ENCODE measurements at places on chromosomes 1 and 21.
A peak's percentile ranks its signal among the peaks of the same experiment; 100 is the strongest.

DNA sequence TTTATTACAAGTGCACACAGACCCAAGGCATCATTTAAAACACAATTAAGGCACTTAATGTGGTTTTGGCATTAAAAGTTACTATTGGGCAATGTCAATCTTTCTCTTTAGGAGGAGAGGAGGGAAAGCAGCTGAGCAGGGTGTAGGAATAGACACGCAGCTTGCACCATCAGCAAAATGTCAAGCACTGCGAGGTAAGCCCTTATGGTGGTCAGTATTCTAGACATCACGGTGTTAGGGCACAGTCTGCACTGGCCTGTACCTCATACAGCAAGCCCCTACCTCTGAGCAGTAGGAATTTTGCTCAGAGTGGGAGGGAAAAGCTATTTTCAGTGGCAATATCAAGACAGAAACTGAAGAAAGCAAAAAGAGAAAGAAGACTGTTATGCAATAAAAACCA is 62.0 kb upstream of the ESRRG start:
- no peaks in the 10 kb centered on the region for H3K4me1 ChIP-seq
- DNase-seq = no peak
- H3K36me3 ChIP-seq = no peaks in the 10 kb centered on the region
- H3K4me3 ChIP-seq = no peak overlapping the region
- H3K27me3 ChIP-seq = peaks cover 5% of the 10 kb centered on the region
- H3K27ac ChIP-seq = no peak overlapping the region

DNA sequence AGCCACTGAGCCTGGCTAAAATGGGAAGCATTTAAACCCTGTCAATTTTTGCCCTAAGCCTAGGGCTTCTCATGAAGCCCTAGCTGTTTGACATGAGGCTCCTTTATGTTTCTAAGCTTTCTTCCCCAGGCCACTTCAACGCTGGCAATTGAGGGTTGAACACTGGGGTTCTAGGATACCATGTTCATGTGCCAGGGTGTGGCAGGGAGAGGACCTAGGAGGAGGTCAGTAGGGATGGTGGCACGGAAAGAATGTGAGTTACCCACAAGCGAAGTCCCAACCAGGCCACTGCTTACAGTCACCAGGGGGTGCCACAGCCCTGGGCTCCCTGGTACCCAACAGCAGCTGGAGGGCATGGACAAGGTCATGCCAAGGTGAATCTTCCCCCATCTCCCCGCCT is 90.8 kb upstream of the AJAP1 start:
- no peak for DNase-seq
- no peak overlapping the region for H3K27ac ChIP-seq
- peaks cover 43% of the 10 kb centered on the region for H3K27me3 ChIP-seq

GRCh38 chr1:11157867-11158266 is 31.3 kb upstream of the ANGPTL7 start:
- DNase-seq = no peak
- H3K27me3 ChIP-seq = no peaks in the 10 kb centered on the region
- H3K4me3 ChIP-seq = no peak overlapping the region
- no peak overlapping the region for H3K27ac ChIP-seq

DNA sequence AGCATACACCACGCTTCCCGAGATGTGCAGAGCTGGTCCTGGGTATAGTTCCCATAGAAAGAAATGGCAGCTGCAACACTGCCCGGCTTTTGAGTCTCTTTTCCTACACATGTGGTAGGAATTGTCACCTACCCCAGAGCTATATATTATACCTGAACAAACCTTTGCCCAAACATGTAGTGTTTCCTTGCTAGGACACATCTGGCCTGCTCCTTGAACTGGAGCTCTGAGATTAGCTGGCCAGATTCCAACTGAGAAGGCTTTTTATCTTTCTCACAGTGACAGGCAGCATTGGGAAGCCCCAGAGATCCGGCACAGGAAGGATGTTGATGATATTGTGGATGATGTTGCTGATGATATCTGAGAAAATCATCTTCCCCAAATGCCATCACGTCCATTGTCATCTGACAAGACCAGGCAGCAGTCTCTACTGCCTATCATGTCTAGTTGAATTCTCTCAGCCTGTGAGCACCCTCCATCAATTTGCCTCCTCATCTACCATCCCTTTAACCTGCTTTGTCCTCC is 115.0 kb upstream of the SMYD2 start:
- H3K27ac ChIP-seq = no peak overlapping the region
- no peaks in the 10 kb centered on the region for H3K4me1 ChIP-seq
- no peaks in the 10 kb centered on the region for H3K36me3 ChIP-seq
- no peak for DNase-seq
- H3K27me3 ChIP-seq = peaks cover 17% of the 10 kb centered on the region

DNA sequence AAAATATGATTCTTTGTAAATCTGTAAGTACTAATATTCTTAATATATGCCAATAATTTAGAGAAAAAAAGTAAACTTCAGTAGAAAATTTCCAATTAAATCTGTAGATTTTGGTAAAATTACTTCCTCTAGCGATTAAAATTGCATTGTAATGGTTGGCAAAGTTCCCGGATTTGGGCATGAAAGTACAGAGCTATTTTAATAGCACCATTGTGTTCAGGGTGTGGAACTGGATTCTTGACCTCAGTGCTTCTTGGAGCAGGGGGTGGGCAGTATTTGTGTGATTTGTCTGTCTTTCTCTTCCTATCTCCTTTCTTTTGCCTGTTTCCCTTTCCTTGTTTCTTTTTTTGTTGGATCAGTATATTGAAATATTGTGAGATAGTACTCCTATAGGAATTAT is 72.1 kb downstream of the DNM3 start:
- H3K36me3 ChIP-seq = no peaks in the 10 kb centered on the region
- no peak for DNase-seq
- peak overlapping the region; percentile 80 for H3K27ac ChIP-seq
- no peaks in the 10 kb centered on the region for H3K27me3 ChIP-seq
- peaks cover 3% of the 10 kb centered on the region for H3K4me1 ChIP-seq

GRCh38 chr1:171645553-171646248 is 6.8 kb downstream of the MYOC start:
- peaks cover 1% of the 10 kb centered on the region for H3K27me3 ChIP-seq
- no peak for DNase-seq
- peaks cover 21% of the 10 kb centered on the region for H3K4me1 ChIP-seq
- no peak overlapping the region for H3K4me3 ChIP-seq
- no peaks in the 10 kb centered on the region for H3K36me3 ChIP-seq
- H3K27ac ChIP-seq = peak overlapping the region; percentile 75

DNA sequence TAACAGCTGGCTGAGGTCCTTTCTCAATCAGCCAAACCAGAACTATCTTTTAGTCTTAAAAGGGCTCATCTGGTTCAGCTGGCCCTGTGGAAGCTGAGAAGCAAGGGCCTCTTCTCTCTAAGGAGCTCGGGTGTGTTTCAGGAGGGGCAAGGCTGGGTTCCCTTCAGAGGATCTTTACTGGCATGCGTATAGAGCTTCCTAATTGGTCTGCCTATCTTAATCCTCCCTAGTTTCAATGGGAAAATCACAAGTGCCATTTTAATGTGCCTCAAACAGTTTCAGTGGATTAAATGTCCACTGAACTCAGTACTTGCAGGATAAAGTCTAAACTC is 81.5 kb upstream of the LBR start:
- no peak overlapping the region for H3K4me3 ChIP-seq
- no peak overlapping the region for H3K27ac ChIP-seq
- no peak for DNase-seq
- peaks cover 4% of the 10 kb centered on the region for H3K4me1 ChIP-seq

DNA sequence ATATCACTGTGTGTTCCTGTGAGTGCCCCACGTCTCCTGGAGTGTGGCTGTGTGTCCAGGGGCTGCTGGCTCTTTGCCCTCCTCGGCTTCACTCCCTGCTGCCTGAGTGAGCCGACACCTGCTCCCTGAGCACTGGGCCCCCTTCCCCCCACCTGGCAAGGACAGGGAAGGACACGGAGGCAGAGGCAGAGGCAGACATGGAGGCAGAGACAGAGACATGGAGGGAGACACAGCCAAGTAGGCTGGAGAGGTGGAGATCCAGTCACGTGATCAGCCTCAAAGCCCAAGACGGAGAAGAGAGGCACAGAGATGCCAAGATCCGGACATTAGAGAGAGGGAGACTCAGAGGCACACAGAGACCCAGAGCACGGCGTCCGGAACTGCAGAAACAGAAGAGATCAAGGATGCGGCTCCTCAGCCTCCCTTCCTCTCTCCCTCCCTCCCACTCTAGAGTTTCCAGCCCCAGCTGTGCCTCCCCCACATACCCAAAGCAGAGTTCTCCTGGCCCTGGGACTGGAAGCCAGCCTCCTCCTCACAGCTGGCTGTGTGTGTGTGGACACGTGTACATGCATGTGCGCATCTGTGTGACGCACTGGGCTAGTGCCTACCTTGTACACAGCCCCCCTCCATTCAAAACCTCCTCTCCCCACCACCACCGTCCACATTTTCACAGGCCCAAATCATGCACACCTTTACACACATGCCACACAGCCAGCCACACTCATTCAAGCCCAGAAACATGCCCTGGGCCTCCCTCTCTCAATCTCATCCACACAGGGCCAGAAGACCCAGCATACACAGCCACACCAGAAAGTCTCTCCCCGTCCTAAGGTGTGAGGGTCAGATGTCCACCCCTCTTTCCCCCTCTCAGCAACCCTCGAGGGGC is 39.1 kb upstream of the WASF2 start:
- H3K4me3 ChIP-seq = peak overlapping the region; percentile 75
- peaks cover 46% of the 10 kb centered on the region for H3K4me1 ChIP-seq
- peak; percentile 55 for DNase-seq
- H3K27ac ChIP-seq = peak overlapping the region; percentile 99
- H3K36me3 ChIP-seq = peaks cover 17% of the 10 kb centered on the region

DNA sequence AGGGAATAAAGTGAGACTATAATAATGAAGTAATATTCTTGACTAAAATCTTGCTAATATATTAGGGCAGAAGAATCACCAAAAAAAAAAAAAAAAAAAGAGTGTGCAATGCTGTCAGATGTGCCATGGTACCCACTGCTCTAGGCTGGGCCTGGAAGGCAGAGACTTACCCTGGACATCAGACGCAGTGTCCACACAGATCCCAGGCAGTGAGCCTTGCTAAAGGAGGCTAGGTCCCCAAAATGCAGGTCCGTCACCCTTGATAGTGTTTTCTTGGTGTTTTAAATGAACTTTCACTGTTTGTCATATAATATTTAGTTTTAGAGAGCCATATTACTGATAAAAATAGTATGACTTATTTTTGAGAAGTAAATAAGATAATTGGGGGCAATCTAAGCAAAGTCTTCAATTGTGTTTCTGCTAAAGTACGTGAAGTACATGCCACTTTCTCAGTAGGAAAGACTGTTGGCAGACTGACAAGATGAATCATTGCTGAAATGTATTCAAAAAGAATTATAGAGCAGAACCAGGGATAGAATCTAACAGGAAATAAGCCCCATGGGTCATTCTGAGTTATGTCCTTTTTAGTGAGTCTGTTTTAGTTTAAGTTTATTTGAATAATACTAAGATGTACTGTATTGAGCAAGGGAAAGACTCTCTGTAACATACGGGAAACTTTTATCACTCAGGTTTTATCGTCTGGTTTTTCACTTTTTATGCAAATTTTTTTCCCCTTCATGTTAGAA is 74.6 kb upstream of the PDC start:
- H3K4me3 ChIP-seq = no peak overlapping the region
- no peaks in the 10 kb centered on the region for H3K36me3 ChIP-seq
- DNase-seq = no peak
- H3K27ac ChIP-seq = no peak overlapping the region
- peaks cover 13% of the 10 kb centered on the region for H3K27me3 ChIP-seq

All from mesothelial cell of epicardium (in vitro differentiated cells).